ENCODE measurements at places on chromosomes 6 and 20.

DNA sequence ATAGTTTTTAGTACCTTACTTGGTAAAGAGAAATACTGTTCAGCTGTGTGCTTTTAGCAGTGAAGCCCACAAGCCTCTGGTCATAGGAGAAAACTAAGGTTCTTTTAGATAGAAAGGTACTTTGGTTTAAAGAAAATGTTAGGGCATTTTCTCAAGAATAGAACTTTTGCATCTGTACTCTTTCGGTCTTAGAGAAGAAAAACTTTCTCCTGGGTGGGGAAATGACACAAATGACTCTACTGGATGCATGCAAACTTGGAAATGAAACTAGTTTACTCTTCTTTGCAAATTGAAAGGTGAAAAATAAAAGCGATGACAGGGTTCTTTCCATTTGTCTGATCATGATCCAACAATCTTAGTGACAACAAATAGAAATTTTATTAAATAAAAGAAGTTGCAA, 2.1 kb upstream of the TMEM217 start:
- DNase-seq = no peak

DNA sequence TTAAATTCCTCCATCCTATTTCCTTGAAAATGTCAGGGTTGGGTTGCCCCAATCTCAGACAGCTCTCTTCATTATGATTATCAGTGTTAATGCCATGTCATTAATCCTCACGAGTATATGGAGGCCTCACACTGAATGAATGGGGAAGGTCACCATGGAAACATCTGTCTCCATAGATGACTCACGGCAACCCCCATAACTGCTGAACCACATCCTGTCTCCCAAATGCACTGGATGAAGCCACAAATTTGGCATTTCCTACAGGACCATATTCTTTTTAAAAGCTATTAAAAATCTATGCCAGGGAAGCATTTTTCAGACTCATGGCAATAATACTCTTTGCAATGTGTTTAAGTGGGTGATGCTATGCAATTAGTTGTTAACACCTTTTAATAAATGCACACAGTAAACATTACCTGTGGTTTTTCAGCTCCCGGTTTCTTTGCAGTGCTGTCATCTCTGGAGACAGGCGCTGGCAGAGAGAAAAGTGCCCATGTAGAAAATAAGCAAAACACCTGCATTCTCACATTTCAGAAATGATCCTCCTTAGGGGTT, 80.1 kb upstream of the PTPRK start:
- peak; percentile 39 for DNase-seq

DNA sequence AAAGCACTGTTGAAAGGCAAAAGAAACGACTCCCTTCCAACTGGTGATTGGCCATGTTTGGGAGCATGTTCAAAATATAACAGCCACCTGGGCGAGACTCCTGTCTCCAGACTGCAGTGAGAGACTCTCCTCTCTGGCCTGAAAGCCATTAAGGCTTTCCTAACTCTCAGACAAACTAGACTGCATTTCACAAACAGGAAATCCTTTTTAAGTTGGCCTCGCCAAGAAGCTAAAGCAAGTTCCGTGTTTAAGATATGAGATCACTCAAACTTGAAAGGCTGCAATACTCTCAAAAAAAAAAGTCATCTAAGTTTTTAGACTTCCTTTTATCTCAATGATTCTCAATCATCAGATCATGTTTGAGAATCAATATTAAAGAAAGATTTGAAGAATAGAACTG, 117.0 kb downstream of the TFAP2A start:
- DNase-seq = no peak

GRCh38 chr6:24922170-24922569, 13.6 kb downstream of the RIPOR2 start:
- no peak for DNase-seq

DNA sequence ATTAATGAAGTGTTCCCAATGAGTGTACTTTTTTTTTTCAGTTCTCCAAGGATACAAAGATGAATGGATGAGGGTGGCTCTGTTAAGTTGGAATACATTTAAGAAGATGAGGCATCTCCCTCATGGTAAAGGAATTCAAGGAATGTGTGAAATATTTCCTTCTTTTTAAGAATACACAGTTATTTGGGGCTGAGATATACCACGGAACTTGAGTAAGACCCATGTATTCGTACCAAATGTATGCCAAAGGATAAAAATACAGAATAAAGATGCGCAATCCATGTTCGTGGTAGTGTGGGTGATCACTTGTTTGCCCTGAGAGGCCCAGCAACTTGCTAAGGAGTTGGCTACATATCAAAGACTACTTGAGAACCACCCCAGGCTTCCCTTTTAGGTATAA, 164.2 kb upstream of the TCF21 start:
- DNase-seq = no peak

- DNase-seq = no peak
Measured at GRCh38 chr6:107079429-107079828, 35.9 kb downstream of the BEND3 start.

GRCh38 chr6:168563656-168564055, 122.7 kb downstream of the SMOC2 start:
- no peak for DNase-seq

GRCh38 chr20:57622201-57622570, 2.0 kb upstream of the ZBP1 start:
- DNase-seq = no peak

- DNase-seq = peak; percentile 12
Measured at GRCh38 chr20:7980332-7981046, 39.1 kb downstream of the TMX4 start.

DNA sequence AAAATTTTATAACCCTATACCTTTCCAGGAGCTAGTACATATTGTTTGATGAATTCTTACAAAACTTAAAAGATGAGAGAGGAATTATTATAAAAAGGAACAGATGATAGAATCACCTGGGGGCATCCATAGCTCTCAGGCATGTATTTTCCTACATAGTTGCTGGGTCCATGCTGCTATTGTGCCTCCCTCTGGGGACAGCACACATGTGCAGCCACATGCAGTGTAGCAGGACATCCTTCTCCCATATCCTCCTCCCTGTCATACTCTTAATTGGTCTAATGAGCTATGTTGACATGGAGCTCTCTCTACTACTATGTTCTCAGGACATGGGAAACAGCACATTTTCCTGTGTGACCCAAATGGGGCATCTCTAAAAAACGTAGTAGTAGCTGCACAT, 898.2 kb upstream of the MAP3K7 start:
- DNase-seq = no peak

- DNase-seq = peak; percentile 55
Measured at GRCh38 chr6:154928325-154928922, 66.7 kb upstream of the TIAM2 start.

DNA sequence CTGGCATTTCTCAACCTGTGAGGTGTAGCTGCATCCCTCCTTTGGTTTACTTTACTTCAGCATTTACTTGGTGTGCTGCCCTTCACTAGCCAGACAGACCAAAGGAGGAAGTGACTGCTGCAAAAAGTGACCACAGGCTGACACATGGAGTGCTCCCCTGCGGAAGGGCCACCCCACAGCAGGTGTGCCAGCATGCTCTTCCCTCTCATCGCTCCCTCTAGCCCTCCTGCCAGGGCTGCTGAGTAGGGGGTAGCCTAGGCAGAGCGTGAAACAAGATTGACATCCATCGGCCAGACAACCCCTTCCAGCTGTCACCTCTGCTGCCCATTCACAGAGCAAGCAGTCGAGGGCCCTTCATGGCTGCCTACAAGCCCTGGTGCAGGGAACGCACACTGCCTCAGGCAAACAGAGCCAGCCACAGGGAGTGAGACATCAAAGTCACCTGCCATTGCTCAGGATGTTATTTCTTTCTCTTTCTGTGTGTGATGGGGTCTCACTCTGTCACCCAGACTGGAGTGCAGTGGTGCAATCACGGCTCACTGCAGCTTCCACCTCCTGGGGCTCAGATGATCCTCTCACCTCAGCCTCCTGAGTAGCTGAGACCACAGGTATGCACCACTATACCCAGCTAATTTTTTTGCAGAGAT, 102.0 kb upstream of the RPS6KA2 start:
- no peak for DNase-seq

- no peak for DNase-seq
Measured at GRCh38 chr20:2694008-2694471, 1.5 kb downstream of the EBF4 start.

GRCh38 chr6:31222496-31222895, 49.4 kb downstream of the HLA-C start:
- no peak for DNase-seq

GRCh38 chr6:100426241-100426640, 38.5 kb downstream of the SIM1 start:
- DNase-seq = no peak

DNA sequence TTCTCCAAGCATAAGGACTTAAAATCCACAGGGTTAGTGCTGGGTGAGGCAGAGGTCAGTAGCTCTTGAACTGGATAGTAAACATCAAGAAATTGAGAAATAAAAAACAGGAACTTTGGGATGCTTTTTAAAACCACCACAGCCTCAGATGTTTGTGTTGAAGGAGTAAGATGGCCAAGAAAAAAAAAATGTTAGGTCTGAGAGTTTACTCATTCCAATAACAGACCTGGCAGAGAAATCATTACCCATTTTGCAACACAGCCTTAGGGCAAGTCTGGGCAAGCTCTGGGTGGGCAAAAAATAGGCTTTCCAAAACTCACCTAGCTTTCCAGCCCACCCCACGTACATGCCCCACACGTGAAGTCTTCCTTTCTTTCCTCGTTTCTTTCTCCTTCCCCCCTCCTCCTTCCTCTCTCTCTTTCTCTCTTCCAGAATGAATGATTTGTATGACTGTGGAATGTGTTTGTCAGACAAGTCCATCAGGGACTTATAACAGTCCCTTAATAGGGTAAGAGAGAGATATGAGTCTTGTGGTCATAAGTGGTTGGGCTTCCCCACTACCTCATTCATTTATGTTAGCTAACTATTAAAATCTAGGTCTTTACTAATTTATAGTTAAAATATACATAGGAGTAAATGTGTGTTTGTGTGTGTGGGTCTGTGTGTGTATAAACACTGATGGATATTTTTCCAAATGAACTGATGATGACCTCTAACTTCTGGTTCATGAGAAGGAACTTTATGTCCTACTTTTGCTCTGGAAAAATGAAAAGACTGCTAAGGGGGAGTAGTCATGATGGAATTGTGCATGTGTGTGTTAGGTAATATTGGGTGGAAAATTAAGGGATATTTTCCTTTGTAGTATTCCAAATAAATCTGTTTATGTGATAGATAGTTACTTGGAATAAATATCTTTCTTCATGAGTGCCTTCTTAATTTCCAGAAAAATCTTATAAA, 18.0 kb upstream of the DSE start:
- DNase-seq = no peak

All from smooth muscle cell of the brain vasculature (primary cell).